ENCODE measurements at places on chromosomes 6 and 20. TPM values are rescaled to one million over a fixed set of nuclear protein-coding genes. Genes with fewer than 3 reads are reported as not detected.

Gene RBPJL
- total RNA-seq = not detected

Gene PRSS16
- not detected for total RNA-seq

Gene PTCRA
- total RNA-seq = not detected

Gene STX7
- 38.6 TPM for total RNA-seq

All from thoracic aorta endothelial cell (primary cell).